ENCODE measurements at places on chromosomes 1 and 21. TPM values are rescaled to one million over a fixed set of nuclear protein-coding genes. Genes with fewer than 3 reads are reported as not detected.

SPTA1 gene
- not detected for total RNA-seq

DNA sequence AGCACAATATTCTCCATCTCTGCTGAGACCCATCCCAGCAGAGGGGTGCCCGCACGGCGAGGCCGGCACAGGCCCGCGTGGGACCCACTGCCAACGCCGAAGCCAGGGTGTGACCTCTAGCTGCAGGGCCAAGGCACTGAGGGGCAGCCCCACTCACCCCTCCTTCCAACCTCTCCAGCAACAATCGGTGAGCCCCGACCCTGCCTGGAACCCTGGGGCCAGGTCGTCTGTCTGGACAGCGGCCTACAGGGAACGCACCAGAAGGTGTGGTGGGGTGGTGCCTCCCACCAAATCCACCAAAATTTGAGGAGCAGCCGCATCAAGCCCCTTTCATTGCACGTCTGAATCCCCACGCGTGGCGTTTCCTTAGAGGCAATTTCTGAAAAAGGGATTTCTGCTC lies 63.0 kb upstream of the ADARB1 start:
- DNase-seq = no peak
- H3K36me3 ChIP-seq = no peaks in the 10 kb centered on the region
- no peak overlapping the region for H3K4me3 ChIP-seq
- H3K27me3 ChIP-seq = no peaks in the 10 kb centered on the region
- no peak overlapping the region for H3K27ac ChIP-seq

GRCh38 chr1:197305925-197306324 lies 37.9 kb downstream of the CRB1 start:
- no peaks in the 10 kb centered on the region for H3K27me3 ChIP-seq
- no peaks in the 10 kb centered on the region for H3K4me1 ChIP-seq
- no peak overlapping the region for H3K4me3 ChIP-seq
- no peaks in the 10 kb centered on the region for H3K36me3 ChIP-seq

GRCh38 chr21:34362136-34362444 lies 1.7 kb upstream of the KCNE2 start:
- H3K4me1 ChIP-seq = no peaks in the 10 kb centered on the region
- no peak overlapping the region for H3K4me3 ChIP-seq
- no peak overlapping the region for H3K27ac ChIP-seq
- DNase-seq = no peak
- H3K36me3 ChIP-seq = no peaks in the 10 kb centered on the region
- no peaks in the 10 kb centered on the region for H3K27me3 ChIP-seq

RGS1 gene
- not detected for total RNA-seq

LCE1A gene
- total RNA-seq = not detected

- H3K4me1 ChIP-seq = no peaks in the 10 kb centered on the region
- H3K4me3 ChIP-seq = no peak overlapping the region
- H3K36me3 ChIP-seq = no peaks in the 10 kb centered on the region
- H3K27me3 ChIP-seq = no peaks in the 10 kb centered on the region
- DNase-seq = no peak
- no peak overlapping the region for H3K27ac ChIP-seq
Measured at GRCh38 chr1:117321680-117322609, 45.3 kb upstream of the MAN1A2 start.

DNA sequence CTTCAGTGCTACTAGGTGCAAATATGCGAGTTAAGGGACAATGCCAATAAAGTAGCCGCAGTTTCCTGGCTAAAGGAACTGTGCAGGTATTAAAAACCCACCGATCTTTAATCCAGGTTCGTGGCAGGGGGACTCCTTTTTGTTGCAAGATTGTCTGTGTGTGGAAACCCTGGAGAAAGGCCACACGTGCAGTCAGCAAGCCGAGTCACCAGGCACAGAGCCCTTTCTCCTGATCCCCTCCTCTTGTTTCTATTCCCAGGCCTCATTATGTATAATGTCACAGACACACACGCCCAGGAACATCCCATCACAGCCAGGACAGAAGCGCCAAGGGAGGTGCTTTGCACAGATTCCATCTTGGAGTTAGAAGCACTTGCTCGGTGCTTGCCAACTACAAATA lies 528.9 kb downstream of the KIF26B start:
- no peaks in the 10 kb centered on the region for H3K4me1 ChIP-seq
- no peaks in the 10 kb centered on the region for H3K27me3 ChIP-seq
- no peak overlapping the region for H3K4me3 ChIP-seq
- H3K36me3 ChIP-seq = no peaks in the 10 kb centered on the region
- no peak overlapping the region for H3K27ac ChIP-seq
- DNase-seq = no peak

All from H9 (cell line).